Endothelial cell (in vitro differentiated cells): ENCODE measurements at places on chromosomes 11 and 22. TPM values are rescaled to one million over a fixed set of nuclear protein-coding genes. Genes with fewer than 3 reads are reported as not detected.

DNA sequence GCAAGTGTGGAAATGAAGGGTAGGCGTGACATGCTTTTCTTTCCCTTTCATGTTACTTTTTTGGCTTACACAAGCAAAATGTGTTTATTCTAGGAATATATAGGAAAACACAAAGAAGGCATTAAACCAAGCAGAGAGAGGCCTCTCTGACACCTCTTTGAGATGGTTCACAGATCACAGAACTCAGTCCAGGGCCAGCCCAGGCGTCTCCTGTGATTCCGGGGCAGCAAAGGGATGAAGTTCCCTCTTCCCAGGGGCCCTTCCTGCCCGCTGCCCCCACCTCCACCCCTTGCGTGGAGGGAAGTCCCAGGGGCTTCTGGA is 78.0 kb downstream of the CACNA1I start:
- no peak for DNase-seq
- no peaks in the 10 kb centered on the region for H3K4me1 ChIP-seq
- no peak overlapping the region for H3K27ac ChIP-seq
- H3K36me3 ChIP-seq = no peaks in the 10 kb centered on the region

- DNase-seq = peak; percentile 57
- H3K4me1 ChIP-seq = peaks cover 23% of the 10 kb centered on the region
- H3K27ac ChIP-seq = peak overlapping the region; percentile 36
- H3K27me3 ChIP-seq = peaks cover 6% of the 10 kb centered on the region
Measured at GRCh38 chr11:63813563-63814382, 517 bp downstream of the SPINDOC start.

DNA sequence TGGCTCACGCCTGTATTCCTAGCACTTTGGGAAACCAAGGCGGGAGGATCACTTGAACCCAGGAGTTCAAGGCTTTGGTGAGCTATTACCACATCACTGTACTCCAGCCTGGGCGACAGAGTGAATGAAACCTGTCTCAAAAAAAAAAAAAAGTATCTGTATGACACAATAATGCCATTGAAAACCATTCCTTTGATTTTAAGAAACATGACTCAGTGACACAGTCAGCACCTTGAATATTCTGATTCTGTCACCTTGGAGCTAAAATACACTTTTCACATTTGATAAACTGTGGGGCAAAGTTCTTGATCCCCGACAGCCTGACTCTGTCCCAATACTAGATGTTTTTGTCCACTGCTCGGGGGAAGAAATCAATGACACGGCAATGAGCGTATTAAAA is 16.7 kb upstream of the ELFN2 start:
- H3K36me3 ChIP-seq = peaks cover 4% of the 10 kb centered on the region
- H3K27ac ChIP-seq = no peak overlapping the region
- H3K4me3 ChIP-seq = no peak overlapping the region

DNA sequence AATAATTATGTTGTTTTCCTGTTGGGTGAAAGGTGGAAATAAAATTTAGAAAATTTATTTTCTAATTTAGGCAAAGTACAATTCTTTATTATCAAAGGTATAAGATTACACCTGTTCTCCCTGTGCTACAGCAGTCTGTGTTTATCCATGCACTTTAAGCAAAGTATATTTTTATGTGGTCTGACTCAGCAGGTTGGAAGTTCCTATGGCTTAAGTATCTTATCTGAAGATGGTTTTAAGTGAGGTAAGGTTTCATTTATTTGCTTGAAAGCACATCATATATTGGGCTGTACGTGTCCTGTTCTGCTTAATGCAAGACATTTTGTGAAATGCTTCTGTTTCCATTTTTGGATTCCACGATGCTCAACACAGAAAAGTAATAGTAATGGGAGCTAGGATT is 14.6 kb downstream of the PPME1 start:
- no peak for DNase-seq
- no peaks in the 10 kb centered on the region for H3K4me1 ChIP-seq
- peaks cover 12% of the 10 kb centered on the region for H3K36me3 ChIP-seq
- no peaks in the 10 kb centered on the region for H3K27me3 ChIP-seq
- no peak overlapping the region for H3K27ac ChIP-seq

- H3K27me3 ChIP-seq = peaks cover 4% of the 10 kb centered on the region
- H3K4me1 ChIP-seq = no peaks in the 10 kb centered on the region
- H3K27ac ChIP-seq = no peak overlapping the region
- no peak for DNase-seq
Measured at GRCh38 chr11:128022007-128022368, 565.4 kb downstream of the ETS1 start.

THOC5 gene
- total RNA-seq = 76.4 TPM

GRCh38 chr11:57917632-57918031 is 106.0 kb upstream of the OR9Q1 start:
- H3K27me3 ChIP-seq = peaks cover 7% of the 10 kb centered on the region
- H3K27ac ChIP-seq = no peak overlapping the region
- no peaks in the 10 kb centered on the region for H3K4me1 ChIP-seq
- no peaks in the 10 kb centered on the region for H3K36me3 ChIP-seq

DNA sequence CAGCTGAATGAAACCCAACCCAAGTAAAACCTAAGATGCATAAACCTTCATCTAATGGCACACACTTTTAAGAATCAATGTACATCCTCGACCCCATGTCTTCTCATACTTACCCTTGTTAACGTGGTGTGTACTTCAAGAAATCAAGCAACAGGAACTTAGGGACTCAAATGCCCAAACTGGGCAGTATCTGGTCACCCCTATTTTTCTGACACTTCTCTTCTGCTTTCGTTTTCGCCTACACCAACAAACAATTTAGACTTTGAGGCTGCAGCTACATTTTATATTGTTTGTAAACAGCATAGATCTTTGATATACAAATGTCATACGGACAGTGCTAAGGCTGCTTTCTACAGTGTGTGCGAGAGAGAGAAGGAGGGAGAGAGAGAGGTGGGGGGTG is 1044.0 kb downstream of the NTM start:
- DNase-seq = no peak
- H3K4me3 ChIP-seq = no peak overlapping the region
- H3K4me1 ChIP-seq = no peaks in the 10 kb centered on the region
- no peaks in the 10 kb centered on the region for H3K36me3 ChIP-seq

DNA sequence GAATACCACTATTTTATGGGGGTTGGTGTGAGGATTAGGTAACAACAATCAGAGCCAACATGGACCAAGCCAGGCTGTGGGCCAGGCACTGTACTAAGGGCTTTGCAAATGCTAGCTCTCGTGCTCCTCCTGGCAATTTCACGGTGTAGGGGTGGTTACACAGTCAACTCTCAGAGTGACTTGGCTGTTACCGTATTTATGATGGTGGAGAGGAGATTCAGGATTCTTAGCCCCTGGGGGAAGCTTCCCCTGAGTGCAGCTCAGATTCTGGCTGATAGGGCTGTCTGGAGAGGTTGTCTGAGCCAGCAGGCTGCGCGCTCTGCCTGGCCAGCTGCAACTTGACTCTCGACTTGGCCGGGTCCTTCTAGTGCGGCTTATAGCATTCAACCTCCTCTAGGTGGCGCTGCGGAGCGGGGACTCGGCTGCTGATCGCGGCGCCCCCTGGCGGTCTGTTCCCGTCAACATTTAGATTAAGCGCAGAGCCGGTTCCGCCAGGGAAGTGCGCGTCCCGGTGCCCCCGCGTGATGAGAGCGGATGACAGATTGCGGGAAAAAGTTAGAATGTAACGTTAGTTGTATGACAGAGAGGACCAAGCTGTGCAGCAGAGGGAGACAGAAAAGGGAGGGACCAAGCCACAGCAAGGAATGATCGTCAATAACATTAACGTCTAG is 4.5 kb upstream of the NCF4 start:
- DNase-seq = peak; percentile 98
- no peaks in the 10 kb centered on the region for H3K4me1 ChIP-seq
- H3K27ac ChIP-seq = no peak overlapping the region
- H3K4me3 ChIP-seq = no peak overlapping the region

NTM gene
- total RNA-seq = 3.6 TPM

XPNPEP3 gene
- total RNA-seq = 23.5 TPM

DMC1 gene
- total RNA-seq = 3.5 TPM
